ENCODE measurements at places on chromosomes 11 and 22.

DNA sequence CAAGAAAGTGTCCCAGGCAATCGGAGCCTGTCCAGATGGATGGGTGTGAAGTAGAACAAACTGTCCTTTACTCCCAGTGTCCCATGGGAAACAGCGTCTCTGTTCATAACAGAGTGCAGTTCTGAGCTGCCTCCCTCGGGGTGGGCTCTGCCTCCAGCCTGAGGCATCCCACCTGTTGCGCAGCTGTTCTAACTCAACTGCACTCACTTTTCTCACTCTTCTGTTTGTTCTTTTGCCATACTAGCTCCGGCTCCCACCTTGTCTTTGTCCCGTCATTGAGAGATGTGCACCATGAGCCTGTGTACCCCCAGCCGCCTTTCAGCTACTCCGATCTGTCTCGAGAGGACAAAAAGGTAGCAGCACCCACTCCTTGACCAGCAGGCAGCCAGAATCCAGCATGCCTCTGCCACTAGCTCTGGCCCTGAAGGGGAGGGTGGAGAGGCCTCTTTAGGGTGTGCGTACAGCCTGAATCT lies 20.7 kb upstream of the CDC42EP2 start:
- DNase-seq = no peak

- DNase-seq = no peak
Measured at GRCh38 chr11:124081483-124081882, 33.8 kb upstream of the VWA5A start.

- no peak for DNase-seq
Measured at GRCh38 chr22:24512043-24512442, 16.9 kb downstream of the UPB1 start.

DNA sequence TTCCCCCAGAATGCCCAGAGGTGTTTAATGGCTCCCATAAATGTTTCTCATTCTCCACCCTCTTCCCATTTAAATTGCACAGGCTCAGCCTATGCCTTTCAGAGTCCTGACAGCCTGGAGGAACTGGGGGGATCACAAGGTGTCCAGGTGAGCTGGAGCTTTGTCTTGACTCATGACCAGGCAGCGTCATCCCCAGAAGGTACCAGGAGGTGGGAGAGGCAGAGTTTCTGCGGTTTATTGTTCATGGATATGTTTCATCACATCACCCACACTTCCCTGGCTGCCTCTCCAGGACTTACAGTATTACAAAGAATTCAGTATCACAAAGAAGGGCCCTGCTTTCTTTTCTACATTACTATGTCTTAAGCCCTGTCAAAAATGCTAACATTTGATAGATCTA lies 103.2 kb upstream of the GALNT18 start:
- DNase-seq = no peak

DNA sequence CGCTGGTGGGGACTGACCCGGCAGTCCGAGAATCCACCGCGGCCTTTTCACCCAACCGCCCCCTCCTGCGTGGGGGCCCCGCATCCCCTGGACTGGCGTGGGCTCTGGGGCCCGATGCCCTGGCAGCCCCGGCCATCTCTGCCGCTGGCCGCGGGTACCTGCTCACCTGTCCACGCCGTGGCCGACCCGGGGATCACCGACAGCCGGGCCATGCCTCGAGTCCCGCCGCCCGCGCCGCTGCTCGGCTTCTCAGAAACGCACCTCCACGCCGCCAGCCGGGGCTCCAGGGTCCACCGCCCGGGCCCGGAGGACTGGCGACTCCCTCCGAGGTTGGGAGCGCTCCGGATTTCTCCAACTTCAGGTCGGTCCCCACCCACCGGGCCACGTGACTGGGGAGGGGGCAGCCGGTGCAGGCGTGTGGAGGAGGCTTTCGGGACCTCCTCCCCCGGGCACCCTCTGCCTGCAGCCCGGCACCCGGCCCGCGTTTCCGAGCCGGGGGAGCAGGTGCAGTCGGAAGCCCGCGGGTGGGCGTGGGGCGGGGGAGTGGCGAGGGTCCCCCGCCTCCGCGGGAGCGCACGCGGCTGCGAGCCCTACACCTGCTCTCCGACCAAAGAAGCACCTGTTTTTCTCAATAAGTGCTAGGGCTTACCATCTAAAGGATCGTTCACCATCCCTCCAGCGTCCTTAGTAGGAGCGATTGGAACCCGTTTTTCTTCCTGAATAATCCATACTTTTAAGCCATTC lies 554 bp upstream of the NRIP3 start:
- DNase-seq = no peak

DNA sequence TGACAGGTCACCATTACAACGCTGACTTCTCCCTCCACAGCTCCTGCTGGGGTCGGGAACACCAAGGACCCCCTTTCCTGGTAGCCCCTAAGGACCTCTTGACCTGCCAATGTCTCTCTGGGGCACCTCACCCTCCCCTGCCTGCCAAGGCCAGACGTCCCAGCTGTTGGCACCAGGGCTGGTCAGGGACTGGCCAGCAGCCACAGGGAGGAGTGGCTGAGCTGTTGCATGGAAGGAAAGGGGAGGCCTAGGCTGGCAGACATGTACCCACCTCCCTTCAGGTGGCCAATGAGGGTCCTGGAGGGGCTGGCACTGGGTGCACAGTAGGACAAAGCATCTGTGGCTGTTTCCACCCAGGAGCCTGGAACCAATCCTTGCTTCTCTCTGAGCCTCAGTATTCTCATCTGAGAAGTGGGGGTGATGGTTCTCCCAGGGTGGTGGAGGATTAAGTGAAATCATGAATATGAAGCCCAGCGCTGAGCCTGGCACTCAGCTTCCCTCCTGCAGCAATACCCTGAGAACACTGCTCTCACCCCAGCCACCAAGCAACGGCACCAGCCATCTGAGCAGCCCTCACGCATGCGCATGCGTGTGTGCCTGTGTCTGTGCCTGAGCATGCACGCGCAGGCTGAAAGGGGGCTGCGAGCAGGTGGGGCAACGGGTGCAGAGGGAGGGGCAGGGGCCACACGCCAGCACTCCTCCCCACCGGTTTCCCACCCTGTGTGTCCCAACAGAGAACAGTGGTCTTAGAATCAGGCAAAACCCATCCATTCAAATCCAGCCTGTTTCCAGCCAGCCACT lies 5.9 kb downstream of the KCNJ4 start:
- no peak for DNase-seq

DNA sequence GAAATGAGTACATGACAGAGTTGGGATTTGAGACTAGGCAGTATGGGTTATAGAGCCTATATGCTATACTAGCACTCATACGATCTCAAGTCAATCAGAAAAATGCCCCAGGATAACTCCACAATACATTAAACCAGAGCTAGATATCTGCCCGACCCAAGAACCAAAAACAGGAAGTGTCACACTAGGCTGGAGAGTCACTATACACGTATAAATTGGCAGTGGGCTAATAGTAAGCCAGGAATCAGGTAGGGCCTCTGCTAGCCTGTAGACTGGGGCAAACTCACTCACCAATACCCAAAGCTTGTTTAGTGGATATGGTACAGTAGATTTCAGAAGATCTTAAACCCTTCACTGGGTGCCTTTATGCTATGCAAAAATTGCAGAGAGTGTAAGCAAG lies 16.2 kb upstream of the EIF4G2 start:
- no peak for DNase-seq

- DNase-seq = no peak
Measured at GRCh38 chr22:29315286-29316140, at the start of gene RASL10A. Gene RASL10A, minus strand, starts transcription at chr22:29315697. Its CDS starts 451 bp downstream, at chr22:29315246.
